ENCODE measurements at places on chromosomes 6 and 20.

DNA sequence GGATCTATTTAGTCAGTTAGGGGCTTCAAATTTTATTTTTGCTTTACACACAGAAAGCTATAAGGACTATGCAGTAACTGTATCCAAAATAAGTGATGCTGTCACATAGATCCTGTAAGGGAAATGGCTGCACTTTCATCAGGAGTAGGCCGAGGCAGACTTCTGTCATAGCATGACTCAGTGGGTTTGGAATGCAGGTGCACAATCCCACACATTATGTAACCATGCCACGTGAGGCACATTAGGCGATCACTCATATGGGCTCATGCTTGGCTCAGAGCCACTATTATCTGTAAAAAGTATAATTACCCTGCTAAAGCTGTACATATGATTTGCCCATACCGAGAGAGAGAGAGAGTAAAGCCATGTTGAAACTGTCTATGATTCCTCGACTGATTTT lies 1189.4 kb upstream of the EYS start:
- DNase-seq, result peak; percentile 76

GRCh38 chr6:163738725-163739407 lies 324.3 kb downstream of the QKI start:
- DNase-seq, result peak; percentile 22

- DNase-seq, result no peak
These were observed 55.2 kb downstream of the EFHC1 start for GRCh38 chr6:52475307-52475706.

DNA sequence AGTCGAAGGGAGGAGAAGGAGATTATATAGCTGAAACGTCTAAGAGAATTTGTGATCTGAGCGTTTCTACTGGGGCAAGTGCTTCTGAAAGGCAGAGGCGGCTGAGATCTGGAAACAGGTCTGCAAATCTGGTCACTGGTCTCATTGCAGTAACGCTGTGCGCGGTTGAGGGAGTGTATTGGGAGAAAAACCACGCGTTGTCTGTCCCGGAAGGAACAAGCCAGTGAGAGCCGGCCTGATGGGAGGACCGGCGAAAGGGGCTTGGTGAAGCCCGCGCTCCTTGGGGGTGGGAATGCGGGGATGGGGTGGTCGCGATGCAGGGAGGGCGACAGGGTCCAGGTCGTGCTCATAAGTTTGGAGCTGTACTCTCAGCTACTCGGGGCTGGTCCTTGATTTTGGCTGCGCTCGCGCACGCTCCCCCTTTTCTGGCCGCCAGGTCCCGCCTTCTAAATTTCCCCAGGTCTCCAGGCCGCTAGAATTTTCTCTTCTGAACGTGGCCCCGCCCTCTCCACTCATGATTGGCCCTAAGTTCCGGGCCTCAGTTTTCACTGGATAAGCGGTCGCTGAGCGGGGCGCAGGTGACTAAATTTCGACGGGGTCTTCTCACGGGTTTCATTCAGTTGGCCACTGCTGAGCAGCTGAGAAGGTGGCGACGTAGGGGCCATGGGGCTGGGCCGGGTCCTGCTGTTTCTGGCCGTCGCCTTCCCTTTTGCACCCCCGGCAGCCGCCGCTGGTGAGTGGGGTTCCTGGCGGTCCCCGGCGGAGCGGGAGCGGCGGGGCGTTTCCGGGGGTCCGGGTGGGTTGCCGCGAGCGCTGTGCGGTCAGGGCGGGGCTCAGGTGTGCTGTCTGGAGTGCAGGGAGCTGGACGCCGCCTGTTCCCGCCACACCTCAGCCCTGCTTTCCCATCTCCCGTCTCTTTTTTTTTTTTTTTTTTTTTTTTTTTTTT lies at the start of gene MICB:
Gene MICB (plus strand): TSS at position 615 of the 946 bp plus-strand sequence. CDS start 49 bp downstream, at position 664.
- peak; percentile 83 for DNase-seq

GRCh38 chr6:33856031-33856590 lies 52.3 kb upstream of the MLN start:
- no peak for DNase-seq

DNA sequence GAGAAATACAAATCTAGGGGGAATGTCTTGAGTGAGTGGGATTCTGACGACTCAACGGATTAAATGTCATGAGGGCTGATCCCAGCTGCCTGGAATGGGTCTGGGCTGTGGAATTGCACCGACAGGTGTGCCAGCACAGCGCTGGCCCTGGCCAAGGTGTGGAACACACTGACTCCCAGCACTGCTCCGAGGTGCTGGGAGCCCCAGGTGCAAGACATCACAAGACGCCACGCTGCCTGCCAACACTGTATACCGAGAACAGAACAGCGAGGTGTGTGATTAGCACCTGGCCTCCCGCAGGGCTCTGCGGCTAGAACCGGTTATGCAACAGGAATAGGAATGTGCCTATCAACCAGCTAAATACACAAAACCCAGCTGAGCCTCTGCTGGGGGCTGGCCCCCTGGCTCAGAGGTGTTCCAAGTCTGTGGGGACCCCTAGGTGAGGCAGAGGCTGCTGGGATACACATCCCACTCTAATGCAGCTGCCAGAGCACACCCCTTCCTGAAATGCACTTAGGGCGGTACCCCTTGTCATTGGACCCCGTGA lies 24.8 kb upstream of the APMAP start:
- DNase-seq, result peak; percentile 89

GRCh38 chr20:44017905-44018258 lies 103.2 kb downstream of the TOX2 start:
- DNase-seq, result no peak

DNA sequence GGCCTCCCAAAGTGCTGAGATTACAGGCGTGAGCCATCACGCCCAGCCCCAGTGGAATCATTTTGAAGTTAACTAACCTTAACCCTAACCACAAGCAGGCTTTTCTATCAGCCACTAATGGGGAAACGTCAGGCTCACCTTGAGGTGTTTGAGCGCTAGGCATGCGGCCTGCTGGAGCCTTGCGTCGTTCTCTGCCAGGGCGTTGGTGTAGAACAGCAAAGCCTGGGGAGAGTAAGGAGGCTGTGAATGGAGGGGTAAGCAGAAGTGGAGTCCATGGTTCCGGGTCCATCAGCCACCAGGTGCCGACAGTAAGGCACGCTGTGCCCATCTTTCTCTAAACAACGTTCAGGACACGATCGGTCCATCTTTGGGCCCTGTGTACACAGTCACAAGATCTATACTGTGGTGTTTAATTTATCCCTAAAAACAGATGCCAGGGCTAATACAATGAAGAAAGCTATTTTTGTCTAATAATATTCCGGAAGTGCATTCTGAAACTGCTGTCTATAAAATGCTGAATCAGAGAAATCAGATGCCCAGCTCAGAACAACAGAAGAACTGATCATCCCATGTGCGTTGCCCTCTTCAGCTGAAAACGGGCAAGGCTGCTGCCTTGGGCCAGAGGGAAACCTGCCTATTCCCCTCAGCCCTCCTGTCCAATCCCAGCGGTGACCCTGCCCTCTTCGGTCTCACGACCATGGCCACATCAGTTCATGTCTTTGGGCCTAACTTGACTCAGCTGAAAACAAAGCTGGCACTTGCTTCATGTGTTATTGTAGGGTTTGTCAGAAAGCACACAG lies 79.6 kb downstream of the PTPN1 start:
- no peak for DNase-seq

- no peak for DNase-seq
These were observed 230.6 kb downstream of the UTRN start for GRCh38 chr6:144515761-144516160.

- peak; percentile 70 for DNase-seq
These were observed 7.9 kb downstream of the TAAR1 start for GRCh38 chr6:132651062-132651461.

DNA sequence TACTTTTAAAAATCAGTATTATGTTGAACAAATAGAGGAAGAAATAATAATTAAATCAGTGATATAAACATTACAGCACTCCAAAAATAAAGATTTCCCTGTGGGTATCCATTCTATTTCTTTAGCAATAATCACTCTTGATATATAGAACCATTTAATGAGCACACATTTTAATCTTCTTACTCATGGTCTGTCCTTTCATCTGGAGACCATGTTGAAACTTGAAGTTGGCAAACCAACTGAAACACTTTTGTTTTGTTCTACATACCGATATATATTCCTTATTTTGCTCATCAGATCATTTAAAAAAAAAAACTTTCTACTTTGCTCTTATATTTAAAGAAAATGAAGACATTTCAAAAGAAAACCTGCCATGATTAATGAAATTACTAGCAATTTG lies 13.4 kb downstream of the C6orf58 start:
- DNase-seq, result peak; percentile 80

GRCh38 chr6:35727935-35728682 lies 8.7 kb upstream of the ARMC12 start:
- peak; percentile 85 for DNase-seq

DNA sequence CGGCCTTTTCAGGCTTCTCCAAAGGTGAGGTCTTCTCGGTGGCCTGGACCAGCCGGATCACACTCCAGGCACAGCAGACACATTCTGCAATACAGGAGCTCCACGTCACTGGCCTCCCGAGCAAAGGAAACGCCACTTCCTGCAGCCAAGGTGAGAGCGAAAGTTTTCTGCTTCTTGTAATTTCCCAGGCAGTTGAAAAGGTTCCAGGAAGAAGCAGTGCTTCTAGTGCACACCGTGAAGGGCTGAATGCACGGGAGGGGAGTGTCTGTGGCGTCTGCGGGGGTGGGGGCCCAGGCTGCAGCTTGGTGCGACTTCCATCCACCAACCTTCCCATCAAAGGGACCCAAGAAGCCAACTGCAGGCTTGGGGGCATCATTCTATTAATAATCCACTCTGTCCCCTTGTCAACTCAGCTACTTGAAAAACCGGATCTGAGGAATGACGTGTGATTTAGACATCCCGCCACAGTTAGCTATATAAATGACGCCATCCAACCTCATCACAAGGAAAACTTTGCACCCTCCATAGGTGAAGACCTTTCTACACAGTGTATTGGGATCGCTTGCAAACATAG lies 61.1 kb downstream of the NFATC2 start:
- DNase-seq, result peak; percentile 13

GRCh38 chr6:109257494-109257893 lies 124.8 kb downstream of the CD164 start:
- DNase-seq, result no peak

- DNase-seq, result peak; percentile 70
These were observed 176.3 kb downstream of the ADGRG6 start for GRCh38 chr6:142478117-142478516.

- DNase-seq, result peak; percentile 48
These were observed 34.3 kb downstream of the PRSS35 start for GRCh38 chr6:83546636-83547035.

- peak; percentile 4 for DNase-seq
These were observed 545 bp downstream of the FNDC1 start for GRCh38 chr6:159169557-159170332.

DNA sequence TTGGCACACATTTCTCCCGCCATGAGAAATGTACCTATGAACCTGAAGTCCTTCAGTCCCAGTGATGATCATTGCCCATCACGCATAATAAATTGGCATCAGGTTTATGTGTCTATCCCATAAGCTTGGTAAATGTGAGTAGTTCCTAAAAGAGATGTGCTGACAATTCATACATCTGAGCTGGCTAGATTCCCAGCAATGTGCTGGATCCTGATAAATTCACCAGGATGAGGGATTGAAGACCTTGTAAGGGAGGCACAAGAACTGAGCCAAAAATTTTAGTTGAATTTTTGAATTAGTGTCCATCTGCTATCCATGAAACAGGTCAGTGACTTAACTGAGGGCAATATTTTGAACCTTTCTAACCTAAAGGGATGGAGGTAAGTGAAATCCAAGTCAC lies 267.9 kb upstream of the CITED2 start:
- no peak for DNase-seq

DNA sequence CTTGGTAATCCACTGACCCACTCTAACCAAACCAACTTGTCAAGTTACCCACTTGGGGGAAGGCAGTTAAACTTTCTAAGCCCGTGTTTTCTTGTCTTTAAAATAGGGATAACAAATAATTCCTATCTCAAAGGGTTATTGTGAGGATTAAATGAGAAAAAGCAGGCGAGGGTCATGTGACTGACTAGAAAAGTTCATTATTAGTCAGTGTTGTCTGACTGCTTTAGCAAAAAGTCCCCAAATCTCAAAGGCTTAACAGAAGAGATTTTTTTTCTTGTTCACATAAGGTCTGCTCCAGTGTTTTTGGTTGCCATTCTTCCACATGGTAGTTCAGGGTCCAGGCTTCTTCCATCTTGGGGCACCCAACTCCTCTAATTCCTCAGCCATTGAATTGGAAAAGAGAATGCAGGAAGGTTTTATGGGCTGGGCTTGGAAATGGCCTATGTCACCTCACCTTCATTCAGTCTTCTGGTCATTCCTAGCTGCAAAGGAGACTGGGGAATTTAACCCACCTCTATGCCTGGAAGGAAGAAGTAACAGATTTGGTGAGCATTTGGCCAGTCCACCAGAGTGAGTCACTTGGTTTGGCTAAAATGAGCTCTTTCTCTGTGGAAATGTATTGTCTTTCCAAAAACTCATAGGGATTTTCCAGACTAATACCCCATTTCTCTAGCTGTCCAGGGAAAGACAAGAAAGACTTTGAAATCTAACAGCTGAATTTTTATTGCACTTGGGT lies 77.0 kb downstream of the CAP2 start:
- DNase-seq, result no peak

GRCh38 chr20:49103019-49103418 lies 56.9 kb downstream of the CSE1L start:
- DNase-seq, result no peak

GRCh38 chr6:159109391-159109790 lies 59.8 kb upstream of the FNDC1 start:
- DNase-seq, result no peak

DNA sequence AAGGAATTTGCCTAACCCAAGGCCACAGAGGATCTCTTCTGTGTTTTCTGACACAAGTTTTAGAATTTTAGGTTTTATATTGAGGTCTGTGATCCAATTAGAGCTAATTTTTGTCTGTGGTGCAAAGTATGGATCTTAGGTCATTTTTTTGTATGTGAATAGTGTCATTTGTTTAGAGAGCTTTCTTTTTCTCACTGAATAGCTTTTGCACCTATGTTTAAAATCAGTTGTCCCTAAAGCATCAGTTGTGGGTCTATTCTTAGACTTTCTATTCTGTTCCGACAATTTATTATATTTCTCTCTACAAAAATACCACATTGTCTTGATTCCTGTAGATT lies 341 bp upstream of the MCM9 start:
- DNase-seq, result no peak

DNA sequence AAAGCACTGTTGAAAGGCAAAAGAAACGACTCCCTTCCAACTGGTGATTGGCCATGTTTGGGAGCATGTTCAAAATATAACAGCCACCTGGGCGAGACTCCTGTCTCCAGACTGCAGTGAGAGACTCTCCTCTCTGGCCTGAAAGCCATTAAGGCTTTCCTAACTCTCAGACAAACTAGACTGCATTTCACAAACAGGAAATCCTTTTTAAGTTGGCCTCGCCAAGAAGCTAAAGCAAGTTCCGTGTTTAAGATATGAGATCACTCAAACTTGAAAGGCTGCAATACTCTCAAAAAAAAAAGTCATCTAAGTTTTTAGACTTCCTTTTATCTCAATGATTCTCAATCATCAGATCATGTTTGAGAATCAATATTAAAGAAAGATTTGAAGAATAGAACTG lies 117.0 kb downstream of the TFAP2A start:
- peak; percentile 59 for DNase-seq
